ENCODE measurements at places on chromosomes 3 and 15. TPM values are rescaled to one million over a fixed set of nuclear protein-coding genes. Genes with fewer than 3 reads are reported as not detected.
A peak's percentile ranks its signal among the peaks of the same experiment; 100 is the strongest.

DNA sequence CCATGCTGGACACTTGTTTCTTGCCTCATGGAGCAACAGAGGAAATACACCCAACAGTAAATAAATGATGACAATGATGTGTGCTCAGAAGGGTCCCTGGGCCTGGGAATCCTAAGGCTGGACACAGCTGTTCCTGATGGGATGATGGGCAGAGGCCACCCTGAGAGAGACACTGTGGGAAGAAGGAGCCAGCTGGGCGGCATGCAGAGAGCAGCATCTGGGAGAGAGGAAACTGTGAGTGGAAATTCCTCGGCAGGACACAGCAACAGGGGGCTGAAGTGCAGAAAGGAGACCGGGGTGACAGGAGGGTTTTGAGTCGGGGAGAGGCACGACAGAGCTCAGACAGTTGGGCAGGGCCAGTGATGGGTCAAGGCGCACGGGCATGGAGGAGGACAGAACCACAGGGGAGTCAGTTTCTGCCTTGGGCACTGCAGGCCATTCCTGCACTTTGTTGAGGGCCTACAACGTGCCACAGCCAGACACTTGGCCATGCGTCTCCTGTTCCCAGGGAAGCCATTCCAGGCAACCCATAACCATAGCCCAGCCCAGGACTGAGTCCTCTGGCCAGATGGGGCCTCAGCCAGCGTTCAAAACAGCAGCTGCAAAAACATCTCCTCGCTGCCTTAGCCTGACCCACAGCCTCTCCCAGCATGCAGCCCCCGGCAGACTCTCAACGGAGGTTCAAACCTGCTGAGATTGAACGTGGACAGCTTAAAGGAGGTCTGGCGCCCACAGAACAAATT, 36.7 kb upstream of the SLC6A1 start:
- no peak for DNase-seq

DNA sequence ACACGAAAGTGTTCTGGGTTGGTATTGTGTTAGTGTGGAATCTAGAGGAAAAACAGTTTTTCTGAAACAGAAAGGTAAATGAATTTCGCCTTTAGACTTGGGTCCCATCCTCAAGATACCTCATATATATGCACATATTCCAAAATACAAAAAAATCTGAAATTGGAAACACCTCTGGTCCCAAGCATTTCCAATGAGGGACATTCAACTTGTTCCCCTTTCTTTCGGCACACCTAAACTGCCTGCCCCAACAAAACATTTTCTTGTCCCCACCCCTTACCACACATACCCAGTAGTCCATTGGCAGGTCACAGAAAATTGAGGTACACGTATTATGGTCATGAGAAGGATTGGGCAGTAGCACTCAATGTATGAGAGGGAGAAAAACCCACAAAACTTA, 9.1 kb upstream of the IRAK2 start:
- no peak for DNase-seq

DNA sequence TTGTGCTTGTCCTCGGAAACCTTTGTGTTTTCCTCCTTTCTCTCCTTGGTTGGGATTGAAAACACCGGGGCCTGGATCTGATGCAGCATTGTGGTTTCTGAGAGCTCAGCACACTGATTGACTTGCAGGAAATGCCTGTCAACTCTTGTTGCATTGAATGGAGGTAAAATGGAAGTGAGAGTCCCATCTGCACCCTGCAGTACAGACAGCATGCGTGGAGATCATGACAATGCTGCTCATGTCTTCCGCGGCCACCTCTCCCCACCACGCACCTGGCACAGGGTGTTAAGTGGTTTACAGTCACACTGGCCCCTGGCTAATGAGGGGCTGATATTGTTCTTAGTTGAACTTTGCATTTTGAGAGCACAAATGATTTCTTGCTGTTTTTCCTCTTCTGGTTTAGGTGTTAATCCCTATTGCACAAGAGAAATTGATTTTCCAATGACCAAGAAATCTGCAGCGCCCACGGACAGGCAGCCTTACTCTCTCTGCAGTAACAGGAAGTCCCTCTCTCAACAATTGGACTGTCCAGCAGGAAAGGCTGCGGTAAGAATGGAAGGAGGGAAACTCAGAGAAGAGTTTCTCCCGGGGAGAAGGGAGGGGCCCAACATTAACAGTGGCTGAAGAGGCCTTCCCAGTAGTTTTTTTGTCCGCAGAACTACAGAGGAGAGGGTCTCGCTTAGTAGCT, 58.5 kb downstream of the STARD5 start:
- DNase-seq: no peak

DNA sequence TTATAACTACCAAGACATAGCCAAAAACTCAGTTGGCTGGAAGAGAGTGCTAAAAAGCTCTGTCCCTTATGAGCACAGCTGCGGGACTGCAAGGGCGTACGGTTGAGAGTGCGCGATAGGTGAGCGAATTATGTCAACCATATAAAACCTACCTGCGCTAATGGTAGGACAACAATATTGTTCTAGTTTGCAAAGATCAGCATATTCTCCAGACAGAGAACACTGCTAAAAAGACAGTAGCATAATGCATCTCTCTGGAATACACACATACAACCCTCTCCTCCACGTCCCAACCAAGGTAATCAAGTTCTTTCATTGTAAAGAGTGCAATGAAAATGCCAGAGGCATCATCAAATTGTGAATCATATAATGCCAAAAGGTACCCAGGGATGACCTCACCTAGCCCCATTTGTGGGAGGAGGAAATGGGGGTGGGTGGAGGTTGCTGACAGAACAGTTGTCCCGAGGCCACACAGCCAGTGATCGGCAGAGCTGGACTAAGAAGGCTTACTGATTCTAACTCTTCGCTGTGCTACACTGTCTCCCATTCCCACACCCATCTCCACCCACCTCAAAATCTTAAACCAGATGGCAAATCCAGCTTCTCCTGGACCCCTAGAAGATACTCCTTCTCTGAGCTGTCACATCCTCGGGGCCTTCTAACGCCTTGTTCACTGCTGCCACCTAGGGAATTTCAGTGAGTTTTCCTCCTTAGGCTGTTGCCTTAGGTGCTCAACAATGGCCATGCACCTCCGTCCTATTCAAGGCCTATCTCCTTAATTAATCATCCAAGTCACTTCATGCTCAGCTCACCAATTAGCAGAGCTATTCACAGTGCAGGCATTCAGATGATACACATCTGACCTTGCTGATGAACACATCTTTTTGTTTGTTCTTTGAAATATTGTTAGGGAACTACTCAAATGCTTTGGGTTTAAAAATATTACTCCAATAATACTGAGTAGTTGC, 60.7 kb downstream of the RPL22L1 start:
- peak; percentile 61 for DNase-seq

GP5 gene
- total RNA-seq: not detected
